Lower lobe of right lung (tissue), 2 donors: ENCODE measurements at places on chromosomes 12 and 14. TPM values are rescaled to one million over a fixed set of nuclear protein-coding genes. Genes with fewer than 3 reads are reported as not detected.

GRCh38 chr14:102487204-102487577 is 22.4 kb downstream of the ANKRD9 start:
- no peak for DNase-seq
- H3K4me1 ChIP-seq: no peaks in the 10 kb centered on the region
- H3K36me3 ChIP-seq: no peaks in the 10 kb centered on the region
- no peaks in the 10 kb centered on the region for H3K27me3 ChIP-seq

- no peaks in the 10 kb centered on the region for H3K36me3 ChIP-seq
- H3K27me3 ChIP-seq: no peaks in the 10 kb centered on the region
- no peak overlapping the region for H3K4me3 ChIP-seq
Observed at GRCh38 chr12:124771462-124772288, 92.0 kb downstream of the SCARB1 start.

- DNase-seq: no peak
- peaks cover 25% of the 10 kb centered on the region for H3K4me1 ChIP-seq
- H3K36me3 ChIP-seq: no peaks in the 10 kb centered on the region
- H3K4me3 ChIP-seq: no peak overlapping the region
Observed at GRCh38 chr12:67354322-67354721, 85.2 kb downstream of the CAND1 start.

- H3K36me3 ChIP-seq: no peaks in the 10 kb centered on the region
- H3K4me1 ChIP-seq: no peaks in the 10 kb centered on the region
- no peak for DNase-seq
- H3K27me3 ChIP-seq: no peaks in the 10 kb centered on the region
Observed at GRCh38 chr12:90112666-90113065, 404.0 kb upstream of the ATP2B1 start.

The SERPINA9 gene
- total RNA-seq: not detected

The TRHDE gene
- 12.5 TPM for total RNA-seq

The DUSP6 gene
- total RNA-seq: 196 TPM

The TSPAN11 gene
- 9.1 TPM for total RNA-seq

- no peak for DNase-seq
- H3K4me1 ChIP-seq: peaks cover 45% of the 10 kb centered on the region
- peaks cover 5% of the 10 kb centered on the region for H3K36me3 ChIP-seq
Observed at GRCh38 chr14:60092526-60092920, 800 bp downstream of the PCNX4 start.

The LMO3 gene
- 127 TPM for total RNA-seq

The SP1 gene
- total RNA-seq: 91.1 TPM

DNA sequence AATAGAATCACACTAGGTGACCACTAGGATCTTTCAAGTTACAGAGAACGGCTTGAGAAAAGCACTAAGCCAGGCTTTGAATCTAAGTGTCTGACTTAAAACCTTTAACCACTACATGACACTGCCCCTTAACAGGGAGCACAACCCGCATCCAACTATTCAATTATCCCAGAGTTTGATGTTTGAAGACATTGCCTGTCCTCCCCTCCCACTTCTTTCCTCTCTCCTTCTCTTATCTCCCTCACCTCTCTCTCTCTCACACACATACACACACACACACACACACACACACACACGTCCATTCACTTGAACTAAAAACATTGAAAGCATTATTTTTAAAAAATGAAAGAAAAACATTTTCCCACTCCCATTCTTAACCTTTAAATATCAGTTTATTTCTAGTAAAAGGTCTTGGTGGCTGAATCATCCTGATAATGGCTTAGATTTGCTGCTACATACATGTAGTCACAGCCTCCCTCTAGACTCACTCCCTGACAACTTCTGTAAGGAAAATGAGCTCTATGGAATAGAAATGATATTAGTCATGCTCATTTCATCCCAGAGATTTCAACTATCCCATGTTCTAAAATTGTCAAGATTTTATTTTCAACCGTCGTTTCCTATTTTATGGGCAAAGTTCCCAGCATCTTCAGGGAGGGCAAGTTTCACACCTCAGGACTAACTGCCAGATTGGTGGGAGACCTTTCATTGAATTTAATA is 53.5 kb upstream of the RAP1B start:
- peaks cover 16% of the 10 kb centered on the region for H3K4me1 ChIP-seq
- DNase-seq: no peak
- no peak overlapping the region for H3K4me3 ChIP-seq
- H3K27ac ChIP-seq: no peak overlapping the region

The TAC3 gene
- not detected for total RNA-seq
